ENCODE measurements at places on chromosomes 2 and 18. TPM values are rescaled to one million over a fixed set of nuclear protein-coding genes. Genes with fewer than 3 reads are reported as not detected.

- H3K4me1 ChIP-seq: no peaks in the 10 kb centered on the region
- H3K27ac ChIP-seq: no peak overlapping the region
- no peaks in the 10 kb centered on the region for H3K27me3 ChIP-seq
- no peak overlapping the region for H3K4me3 ChIP-seq
- H3K36me3 ChIP-seq: no peaks in the 10 kb centered on the region
Measured at GRCh38 chr2:140718999-140719398, 1411.8 kb downstream of the LRP1B start.

GRCh38 chr2:58918141-58918540 is 677.0 kb upstream of the FANCL start:
- no peaks in the 10 kb centered on the region for H3K27me3 ChIP-seq
- H3K4me1 ChIP-seq: no peaks in the 10 kb centered on the region
- no peaks in the 10 kb centered on the region for H3K36me3 ChIP-seq

DNA sequence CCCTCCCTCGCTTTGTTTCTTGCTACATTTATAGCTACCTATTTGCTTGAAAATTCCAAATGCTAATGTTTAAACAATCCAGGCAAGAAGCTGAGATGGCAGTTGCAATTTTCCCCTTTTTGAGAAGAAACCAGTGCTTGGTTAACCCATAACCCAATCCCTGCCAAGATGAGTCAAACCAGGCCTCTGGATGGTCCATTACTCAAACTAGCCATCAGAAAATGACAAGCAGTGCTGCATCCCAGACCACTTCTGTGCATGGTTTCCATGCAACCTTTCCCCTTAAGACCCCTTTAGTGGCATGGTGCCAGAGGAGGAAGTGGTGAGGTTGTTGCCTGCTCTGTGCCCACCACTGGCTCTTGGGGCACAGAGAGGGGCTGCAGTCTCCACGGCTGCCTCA is 131.2 kb upstream of the RMP24 start:
- no peak for DNase-seq
- H3K4me1 ChIP-seq: no peaks in the 10 kb centered on the region
- no peaks in the 10 kb centered on the region for H3K36me3 ChIP-seq

- no peaks in the 10 kb centered on the region for H3K36me3 ChIP-seq
- H3K27ac ChIP-seq: no peak overlapping the region
- H3K27me3 ChIP-seq: no peaks in the 10 kb centered on the region
- no peak overlapping the region for H3K4me3 ChIP-seq
- no peak for DNase-seq
Measured at GRCh38 chr2:236614551-236614950, 44.9 kb downstream of the ACKR3 start.

DNA sequence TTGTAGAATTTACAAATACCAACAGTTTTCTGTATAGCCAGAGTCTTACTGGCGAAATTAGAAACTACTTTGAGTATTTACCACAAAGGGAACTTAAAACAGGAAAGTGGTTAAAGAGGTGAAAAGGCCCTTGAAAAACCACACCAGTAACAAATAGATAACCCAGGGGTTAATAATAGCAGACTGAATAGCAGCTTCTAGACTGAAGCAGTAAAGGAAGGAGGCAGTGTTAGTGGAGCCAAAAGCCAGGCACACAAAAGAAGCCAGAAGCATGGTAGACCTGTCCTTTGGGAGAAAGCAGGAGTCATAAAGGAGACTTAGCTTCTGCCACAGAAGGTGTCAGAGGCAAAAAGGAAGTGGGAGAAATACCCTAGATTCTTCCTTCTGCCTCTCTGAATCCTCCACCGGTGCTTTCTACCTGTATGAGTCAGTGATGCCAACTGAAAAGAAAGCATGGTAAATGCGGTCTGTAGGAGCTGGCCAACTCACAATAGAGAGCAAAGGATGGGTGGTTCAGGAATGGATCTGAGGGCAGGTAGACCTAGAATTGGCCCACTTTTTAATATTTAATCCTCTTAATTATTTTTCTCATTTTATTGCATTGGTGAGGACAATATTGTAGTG is 97.3 kb downstream of the ARL6IP6 start:
- no peak overlapping the region for H3K4me3 ChIP-seq
- no peaks in the 10 kb centered on the region for H3K36me3 ChIP-seq
- H3K27ac ChIP-seq: no peak overlapping the region
- DNase-seq: no peak
- no peaks in the 10 kb centered on the region for H3K27me3 ChIP-seq

DNA sequence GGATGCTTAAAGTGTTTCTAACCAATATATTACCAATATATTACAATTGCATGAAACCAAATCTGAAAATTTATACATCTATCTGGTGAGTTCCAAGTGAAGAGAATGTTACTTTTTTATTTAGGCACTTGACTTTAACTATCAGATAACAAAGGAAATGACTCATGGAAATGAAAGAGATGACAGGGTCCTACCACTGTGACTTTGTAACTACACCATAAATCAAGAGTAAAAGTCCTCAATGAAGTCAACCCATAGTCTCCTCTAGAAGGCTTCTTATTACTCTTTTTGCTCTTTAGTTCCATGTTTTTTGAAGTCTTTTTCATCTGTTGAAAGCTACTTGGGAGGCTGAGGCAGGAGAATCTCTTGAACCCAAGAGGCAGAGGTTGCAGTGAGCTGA is 545.0 kb upstream of the PIK3C3 start:
- DNase-seq: no peak
- H3K36me3 ChIP-seq: no peaks in the 10 kb centered on the region
- H3K27me3 ChIP-seq: no peaks in the 10 kb centered on the region

GRCh38 chr2:72155151-72155550 is 7.5 kb upstream of the CYP26B1 start:
- no peaks in the 10 kb centered on the region for H3K36me3 ChIP-seq
- H3K4me1 ChIP-seq: peaks cover 3% of the 10 kb centered on the region
- no peak overlapping the region for H3K27ac ChIP-seq
- H3K4me3 ChIP-seq: no peak overlapping the region

DNA sequence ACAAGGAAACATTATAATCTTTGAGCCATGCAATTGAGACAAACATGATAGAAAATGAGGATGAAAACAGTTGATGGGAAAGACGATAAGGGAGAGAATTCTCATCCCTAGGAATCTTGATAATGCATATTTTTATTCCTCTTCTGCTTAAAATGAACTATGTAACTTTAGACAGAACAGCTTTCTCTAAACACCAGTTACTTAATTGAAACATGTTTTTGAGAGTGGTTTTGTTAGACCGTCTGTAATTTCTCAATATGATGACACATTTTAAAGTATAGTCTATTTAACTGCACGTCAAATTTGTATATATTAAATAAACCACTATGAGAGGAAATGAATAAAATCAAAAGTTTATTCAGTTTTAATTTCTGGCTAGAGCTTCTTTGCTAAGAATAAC is 1453.9 kb upstream of the NXPH2 start:
- H3K4me3 ChIP-seq: no peak overlapping the region
- DNase-seq: no peak
- H3K36me3 ChIP-seq: no peaks in the 10 kb centered on the region
- H3K4me1 ChIP-seq: no peaks in the 10 kb centered on the region
- H3K27me3 ChIP-seq: no peaks in the 10 kb centered on the region

DNA sequence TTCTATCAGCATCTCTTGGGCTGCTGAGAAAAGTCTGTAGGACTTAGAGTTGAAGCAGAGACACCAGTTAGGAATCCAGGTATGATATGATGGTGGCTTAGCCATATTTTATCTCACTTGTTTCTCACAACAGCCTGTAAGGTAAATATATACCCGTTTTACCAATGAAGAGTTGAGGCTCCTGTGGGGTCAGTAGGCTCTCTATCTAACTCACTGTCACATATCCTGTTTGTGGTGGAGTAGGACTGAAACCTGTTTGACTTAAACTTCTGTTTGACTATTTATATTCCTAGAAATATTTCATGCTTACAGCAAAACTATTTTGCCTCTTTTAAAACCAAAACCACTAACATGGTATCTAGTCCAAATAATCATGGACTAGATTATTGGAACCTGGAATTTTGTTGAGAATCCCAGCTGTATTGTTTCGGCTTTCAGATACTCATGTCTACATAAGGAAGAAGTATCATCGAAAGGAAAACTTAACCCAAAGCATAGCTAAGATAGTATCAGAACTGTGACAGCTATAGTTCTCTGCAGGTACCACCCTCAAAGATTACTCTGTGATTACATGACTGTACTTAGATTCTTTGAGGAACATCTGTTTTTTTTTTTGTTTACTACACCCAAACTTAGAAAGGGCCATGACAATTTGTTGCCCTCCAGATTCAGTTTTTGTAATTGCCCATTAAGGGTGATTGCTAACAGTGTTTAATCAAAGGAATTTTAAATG is 216.1 kb upstream of the THUMPD2 start:
- no peaks in the 10 kb centered on the region for H3K4me1 ChIP-seq
- H3K27ac ChIP-seq: no peak overlapping the region
- H3K4me3 ChIP-seq: no peak overlapping the region
- H3K36me3 ChIP-seq: no peaks in the 10 kb centered on the region
- DNase-seq: peak; percentile 18

DNA sequence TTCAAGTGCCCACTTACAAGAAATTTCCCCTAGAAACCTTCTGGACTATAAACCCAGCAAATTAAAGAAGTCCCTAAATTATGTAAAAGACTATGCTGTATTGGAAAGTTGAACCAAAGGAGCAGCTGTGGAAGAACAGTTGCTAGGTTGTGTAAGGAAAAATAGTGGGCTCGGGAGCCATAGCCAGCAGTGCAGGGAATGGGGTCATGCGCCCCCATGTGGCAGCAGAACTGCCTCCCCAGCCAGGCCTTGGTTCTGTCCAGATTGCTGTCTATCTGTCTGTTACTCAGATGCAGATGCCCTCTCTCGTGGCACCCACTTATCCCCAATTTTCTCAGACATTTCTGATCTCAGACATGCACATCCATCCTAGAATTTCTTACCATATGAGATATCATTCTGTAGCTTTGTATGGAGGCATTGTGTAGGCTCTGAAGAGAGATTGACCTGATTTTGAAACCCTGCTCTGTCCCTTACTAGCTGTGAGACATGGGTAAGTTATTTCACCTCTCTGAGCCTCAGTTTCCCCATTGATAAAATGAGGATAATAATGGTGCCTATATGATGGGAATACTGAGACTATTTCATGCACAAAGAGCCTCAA is 258.3 kb downstream of the SS18 start:
- no peak overlapping the region for H3K27ac ChIP-seq
- H3K36me3 ChIP-seq: no peaks in the 10 kb centered on the region
- no peaks in the 10 kb centered on the region for H3K27me3 ChIP-seq
- no peaks in the 10 kb centered on the region for H3K4me1 ChIP-seq
- H3K4me3 ChIP-seq: no peak overlapping the region

- peaks cover 38% of the 10 kb centered on the region for H3K4me1 ChIP-seq
- no peaks in the 10 kb centered on the region for H3K27me3 ChIP-seq
- peak; percentile 59 for DNase-seq
- H3K36me3 ChIP-seq: peaks cover 11% of the 10 kb centered on the region
Measured at GRCh38 chr2:9473985-9474360, 378 bp upstream of the IAH1 start.

GRCh38 chr2:156679820-156680219 is 243.6 kb downstream of the GPD2 start:
- H3K36me3 ChIP-seq: no peaks in the 10 kb centered on the region
- no peak overlapping the region for H3K27ac ChIP-seq
- no peaks in the 10 kb centered on the region for H3K4me1 ChIP-seq
- DNase-seq: no peak
- no peaks in the 10 kb centered on the region for H3K27me3 ChIP-seq

DNA sequence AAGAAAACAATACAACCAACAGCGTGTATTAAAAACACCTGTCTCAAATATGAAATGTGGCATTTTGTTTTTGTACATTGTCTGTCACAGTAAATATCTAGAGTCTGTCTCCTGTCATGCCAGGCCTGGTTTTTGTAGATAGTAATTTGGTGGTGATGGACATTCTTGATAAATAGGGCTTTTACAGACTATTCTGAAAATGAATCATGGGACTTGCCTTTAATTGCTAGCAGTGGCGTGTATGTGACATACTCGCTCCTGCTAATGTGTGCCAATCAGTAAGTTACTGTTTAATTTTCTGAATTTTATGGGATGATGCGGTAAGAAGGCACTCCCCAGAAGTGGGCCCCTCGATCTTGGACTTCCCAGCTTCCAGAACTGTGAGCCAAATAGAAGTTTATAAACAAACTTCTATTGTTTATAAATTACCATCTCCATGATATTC is 83.7 kb downstream of the TANC1 start:
- no peak overlapping the region for H3K4me3 ChIP-seq
- no peak for DNase-seq

DNA sequence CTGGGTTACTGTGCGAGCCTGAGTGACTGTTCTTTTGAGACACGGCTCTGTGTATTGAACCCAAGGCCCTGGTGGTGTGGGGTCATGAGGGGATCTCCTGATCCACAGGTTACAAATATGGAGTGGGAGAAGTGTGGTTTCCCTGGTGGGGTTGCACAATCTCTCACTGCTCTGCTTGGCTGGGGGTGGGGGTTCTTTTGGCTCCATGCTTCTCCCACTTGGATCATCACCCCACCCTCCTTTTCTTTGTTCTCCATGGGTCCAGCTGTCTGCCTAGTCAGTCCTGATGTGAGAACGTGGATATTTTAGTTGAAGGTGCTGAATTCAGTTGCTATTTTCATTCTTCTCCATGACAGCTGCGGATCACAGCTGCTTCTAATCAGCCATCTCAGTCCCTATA is 37.8 kb downstream of the AGPS start:
- no peaks in the 10 kb centered on the region for H3K4me1 ChIP-seq
- no peaks in the 10 kb centered on the region for H3K27me3 ChIP-seq
- no peak overlapping the region for H3K27ac ChIP-seq
- DNase-seq: no peak
- H3K36me3 ChIP-seq: peaks cover 46% of the 10 kb centered on the region

DNA sequence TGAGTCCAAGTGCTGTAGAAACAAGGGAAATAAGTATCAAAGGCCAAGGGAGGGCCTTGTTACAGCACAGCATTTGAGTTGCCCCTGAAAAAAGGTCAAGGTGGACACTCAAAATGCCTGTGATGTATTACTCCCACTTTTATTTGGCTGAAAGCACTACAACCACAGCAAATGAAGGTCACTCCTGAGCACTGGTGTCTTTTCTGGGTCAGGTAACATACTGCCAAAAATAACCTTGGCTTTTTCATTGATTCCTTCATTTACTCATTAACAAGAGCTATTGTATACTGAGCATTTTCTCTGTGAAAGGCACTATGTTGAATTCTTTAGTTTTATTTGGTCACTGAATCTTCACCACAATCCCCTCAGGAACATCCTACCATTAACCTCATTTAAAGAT is 590.3 kb downstream of the BCL11A start:
- no peak overlapping the region for H3K4me3 ChIP-seq
- H3K27me3 ChIP-seq: no peaks in the 10 kb centered on the region
- H3K4me1 ChIP-seq: no peaks in the 10 kb centered on the region

GRCh38 chr2:169165791-169166190 is 96.4 kb downstream of the DHRS9 start:
- H3K4me1 ChIP-seq: no peaks in the 10 kb centered on the region
- H3K27me3 ChIP-seq: no peaks in the 10 kb centered on the region
- no peak overlapping the region for H3K4me3 ChIP-seq
- no peak overlapping the region for H3K27ac ChIP-seq
- DNase-seq: no peak

Gene NLRC4
- total RNA-seq: not detected

Gene DSC1
- not detected for total RNA-seq

Gene DLGAP1
- total RNA-seq: 5.4 TPM

Gene NXPH2
- total RNA-seq: not detected

Gene ALLC
- total RNA-seq: not detected

Gene FER1L5
- not detected for total RNA-seq

Gene FBLN7
- total RNA-seq: 19.3 TPM
